ENCODE measurements at places on chromosomes 3 and 15. TPM values are rescaled to one million over a fixed set of nuclear protein-coding genes. Genes with fewer than 3 reads are reported as not detected.

GRCh38 chr15:56679225-56679624 lies 54.1 kb downstream of the ZNF280D start:
- peaks cover 5% of the 10 kb centered on the region for H3K36me3 ChIP-seq
- H3K4me3 ChIP-seq = no peak overlapping the region
- DNase-seq = no peak

GRCh38 chr3:152097770-152098169 lies 171.0 kb upstream of the MBNL1 start:
- H3K36me3 ChIP-seq = no peaks in the 10 kb centered on the region
- no peak for DNase-seq
- H3K4me1 ChIP-seq = no peaks in the 10 kb centered on the region
- H3K4me3 ChIP-seq = no peak overlapping the region

- no peak for DNase-seq
- no peak overlapping the region for H3K27ac ChIP-seq
- no peaks in the 10 kb centered on the region for H3K36me3 ChIP-seq
- no peaks in the 10 kb centered on the region for H3K4me1 ChIP-seq
- no peaks in the 10 kb centered on the region for H3K27me3 ChIP-seq
- no peak overlapping the region for H3K4me3 ChIP-seq
These were observed 54.3 kb downstream of the RIOX2 start for GRCh38 chr3:97917813-97918536.

DNA sequence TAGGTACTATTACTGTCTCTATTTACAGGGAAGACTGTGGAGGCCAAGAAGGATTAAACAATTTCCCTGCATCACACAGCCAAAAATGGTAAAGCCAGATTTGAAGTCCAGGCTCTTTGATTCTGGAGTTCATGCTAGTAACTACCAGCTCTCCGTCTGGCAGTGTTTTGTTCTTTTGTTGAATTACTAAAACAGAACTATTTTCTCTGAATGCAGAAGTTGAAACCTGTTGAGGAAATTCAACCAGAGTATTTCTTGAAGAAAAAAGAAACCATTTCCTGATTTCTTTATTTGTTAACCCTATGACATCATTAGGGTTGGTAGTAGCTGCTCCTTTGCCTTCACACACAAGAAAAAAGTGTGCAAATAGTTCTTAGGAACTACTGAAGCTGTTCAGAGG lies 34.3 kb downstream of the CRTC3 start:
- H3K36me3 ChIP-seq = no peaks in the 10 kb centered on the region
- no peaks in the 10 kb centered on the region for H3K27me3 ChIP-seq
- H3K4me3 ChIP-seq = no peak overlapping the region

DNA sequence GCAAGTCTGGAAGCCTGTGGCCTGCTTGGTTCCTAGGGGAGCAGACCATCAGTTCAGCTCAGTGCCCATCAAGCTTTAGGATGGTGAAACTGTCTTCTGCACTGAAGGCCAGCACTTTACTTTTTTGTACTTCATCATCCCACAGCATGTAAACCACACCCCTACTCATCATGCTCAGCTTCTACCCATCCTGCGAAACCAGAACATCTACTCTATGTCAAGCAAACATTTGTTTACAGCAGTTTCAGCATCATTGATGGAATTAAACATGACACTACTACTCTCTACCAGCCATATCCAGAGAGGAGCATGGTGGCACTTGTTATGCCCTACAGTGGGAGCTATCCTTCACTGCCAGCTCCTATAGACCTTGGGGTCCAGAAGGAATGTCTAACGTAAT lies 306.6 kb downstream of the SOX2 start:
- H3K36me3 ChIP-seq = no peaks in the 10 kb centered on the region
- H3K4me3 ChIP-seq = no peak overlapping the region
- no peaks in the 10 kb centered on the region for H3K4me1 ChIP-seq
- H3K27me3 ChIP-seq = no peaks in the 10 kb centered on the region

DNA sequence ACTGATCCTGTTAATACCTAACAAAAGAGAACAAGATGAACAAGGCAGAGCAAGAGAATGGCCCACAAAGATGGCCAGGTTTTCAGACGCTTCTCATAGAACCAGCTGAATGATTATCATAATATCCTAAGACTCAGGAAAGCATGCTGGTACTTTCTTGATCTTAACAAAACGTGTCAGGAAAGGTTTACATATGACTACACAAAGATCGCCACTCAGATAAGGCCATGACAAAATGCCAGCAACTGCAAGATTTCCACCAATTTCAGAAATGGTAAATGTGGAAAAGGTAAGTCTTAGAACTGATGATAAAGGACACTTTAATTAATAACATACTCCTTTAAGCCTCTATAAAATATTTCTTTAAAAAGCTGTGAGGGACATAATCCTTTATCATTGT lies 108.8 kb downstream of the DLG1 start:
- H3K4me3 ChIP-seq = no peak overlapping the region
- H3K4me1 ChIP-seq = no peaks in the 10 kb centered on the region
- no peak overlapping the region for H3K27ac ChIP-seq
- no peaks in the 10 kb centered on the region for H3K27me3 ChIP-seq

- no peaks in the 10 kb centered on the region for H3K27me3 ChIP-seq
- DNase-seq = no peak
- no peak overlapping the region for H3K27ac ChIP-seq
- no peaks in the 10 kb centered on the region for H3K36me3 ChIP-seq
These were observed 178.8 kb downstream of the KLHL25 start for GRCh38 chr15:85615930-85616329.

DNA sequence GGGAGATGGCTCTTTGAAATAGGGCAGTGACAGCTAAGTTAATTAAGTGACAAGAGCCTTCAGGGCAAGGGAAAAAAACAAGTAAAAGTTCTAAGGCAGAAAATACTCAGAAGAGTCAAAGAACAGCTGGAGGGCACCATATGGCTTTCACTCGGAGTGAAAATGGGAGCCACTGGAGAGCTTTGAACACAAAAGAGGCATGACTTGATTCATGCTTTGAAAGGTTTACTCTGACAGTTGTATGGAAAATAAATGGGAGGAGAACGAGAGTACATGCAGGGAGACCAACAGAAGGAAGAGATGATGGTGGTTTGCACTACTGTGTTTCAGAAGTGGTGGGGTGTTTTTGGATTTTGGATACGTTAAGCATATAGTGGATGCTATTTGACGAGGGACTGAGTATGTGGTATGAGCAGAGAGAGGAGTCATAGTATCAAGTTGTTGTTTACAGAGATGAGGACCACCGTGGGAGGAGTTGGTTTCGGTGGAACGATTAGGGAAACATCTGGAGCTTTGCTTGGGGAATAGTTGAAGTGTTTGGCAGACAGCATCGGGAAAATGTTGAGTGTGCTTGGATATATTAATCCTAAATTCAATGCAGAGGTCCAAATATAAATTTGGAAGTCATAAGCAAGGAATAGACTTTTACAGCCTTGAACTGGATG lies 411.5 kb downstream of the GABRG3 start:
- no peak overlapping the region for H3K4me3 ChIP-seq
- H3K4me1 ChIP-seq = peaks cover 13% of the 10 kb centered on the region
- no peak overlapping the region for H3K27ac ChIP-seq

- peak overlapping the region; percentile 25 for H3K27ac ChIP-seq
- DNase-seq = peak; percentile 43
- no peak overlapping the region for H3K4me3 ChIP-seq
- no peaks in the 10 kb centered on the region for H3K36me3 ChIP-seq
- peaks cover 2% of the 10 kb centered on the region for H3K4me1 ChIP-seq
- H3K27me3 ChIP-seq = no peaks in the 10 kb centered on the region
These were observed 33.4 kb downstream of the POC1A start for GRCh38 chr3:52120556-52121463.

GRCh38 chr3:24598695-24599470 lies 104.2 kb upstream of the THRB start:
- H3K36me3 ChIP-seq = no peaks in the 10 kb centered on the region
- no peak overlapping the region for H3K27ac ChIP-seq
- no peaks in the 10 kb centered on the region for H3K27me3 ChIP-seq
- no peak overlapping the region for H3K4me3 ChIP-seq

DNA sequence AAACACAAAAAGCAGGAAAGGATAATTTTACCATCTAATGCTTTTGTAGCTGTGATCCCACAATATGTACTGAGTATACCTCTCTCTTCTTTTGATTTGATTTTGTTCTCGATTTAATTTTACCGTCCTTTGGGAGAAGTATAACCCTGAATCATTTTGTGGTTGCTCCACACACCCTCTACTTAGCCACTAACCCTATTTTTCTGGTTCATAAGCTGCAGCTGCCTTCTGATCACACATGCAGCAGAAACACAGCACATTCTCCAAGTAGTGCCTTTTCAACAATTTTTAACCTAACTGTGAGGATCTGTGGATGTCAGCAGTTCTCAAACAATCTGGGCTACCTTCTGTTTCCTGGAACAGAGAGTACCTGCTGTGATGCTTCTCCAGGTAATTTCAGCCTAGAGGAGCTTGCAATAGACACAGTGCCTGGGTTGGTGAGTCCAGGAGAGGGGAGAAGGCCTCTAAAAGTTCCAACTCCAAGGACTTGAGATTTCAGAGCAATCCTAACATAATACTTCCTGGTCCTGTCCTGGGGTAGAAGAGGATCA lies 40.3 kb downstream of the HGD start:
- peak overlapping the region; percentile 32 for H3K27ac ChIP-seq
- H3K4me1 ChIP-seq = no peaks in the 10 kb centered on the region
- no peak overlapping the region for H3K4me3 ChIP-seq
- peaks cover 29% of the 10 kb centered on the region for H3K36me3 ChIP-seq

DNA sequence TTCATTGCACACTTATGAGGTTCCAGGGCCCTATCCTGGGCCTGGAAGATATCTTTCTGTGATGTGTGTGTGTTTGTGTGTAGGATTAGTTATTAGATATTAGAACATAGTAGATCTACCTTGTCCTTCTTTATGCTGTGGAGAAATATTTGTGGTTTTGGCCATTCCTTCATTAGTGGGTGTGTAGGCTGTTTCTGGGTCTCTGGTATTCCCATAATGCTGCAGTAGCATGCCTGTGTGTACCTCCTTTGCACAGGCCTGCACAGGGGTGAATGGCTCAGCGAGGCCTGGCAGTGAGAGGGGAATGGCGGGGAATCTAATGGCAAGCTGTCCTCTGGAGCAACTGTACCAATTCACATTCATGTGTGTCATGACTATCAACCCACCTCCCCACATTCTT lies 125.8 kb upstream of the MRPS22 start:
- H3K4me1 ChIP-seq = no peaks in the 10 kb centered on the region
- no peaks in the 10 kb centered on the region for H3K36me3 ChIP-seq
- no peaks in the 10 kb centered on the region for H3K27me3 ChIP-seq

- no peak overlapping the region for H3K27ac ChIP-seq
- H3K36me3 ChIP-seq = no peaks in the 10 kb centered on the region
- no peak overlapping the region for H3K4me3 ChIP-seq
- H3K4me1 ChIP-seq = no peaks in the 10 kb centered on the region
- no peak for DNase-seq
- no peaks in the 10 kb centered on the region for H3K27me3 ChIP-seq
These were observed 378.7 kb downstream of the MCTP2 start for GRCh38 chr15:94610069-94610468.

DNA sequence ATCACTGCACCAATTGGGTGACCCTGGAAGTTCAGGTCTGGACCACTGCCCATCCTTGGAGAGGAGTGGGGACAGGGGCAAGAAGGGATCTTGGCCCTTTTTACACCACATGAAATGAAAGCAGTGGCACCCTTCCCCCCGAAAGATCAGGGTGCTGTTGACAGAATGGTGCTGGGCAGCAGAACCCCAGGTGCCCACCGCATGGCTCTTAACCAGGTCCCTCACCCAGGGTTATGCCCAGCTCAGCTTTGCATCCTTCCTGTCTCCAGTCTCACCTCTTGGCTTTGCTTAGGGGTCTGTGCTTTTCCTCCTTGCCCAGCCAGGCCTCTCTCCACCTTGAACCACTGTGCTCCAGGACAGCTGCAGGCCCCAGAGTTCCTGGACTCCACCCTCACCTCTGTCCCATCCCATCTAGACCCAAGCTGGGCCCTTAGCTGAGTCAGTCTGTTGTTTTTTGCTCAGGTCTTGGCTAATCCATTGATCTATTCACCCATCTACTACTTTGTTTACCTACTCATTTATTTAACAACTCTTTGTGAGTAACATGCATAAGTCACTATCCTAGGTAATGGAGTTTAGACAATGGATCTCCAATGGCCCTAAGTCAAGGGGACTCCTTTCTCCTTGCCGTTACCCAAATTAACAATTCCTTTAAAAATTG lies 77.1 kb upstream of the PRR23E start:
- H3K27me3 ChIP-seq = no peaks in the 10 kb centered on the region
- DNase-seq = no peak
- H3K27ac ChIP-seq = no peak overlapping the region

- H3K4me1 ChIP-seq = no peaks in the 10 kb centered on the region
- no peak overlapping the region for H3K27ac ChIP-seq
- no peaks in the 10 kb centered on the region for H3K27me3 ChIP-seq
- H3K4me3 ChIP-seq = no peak overlapping the region
These were observed 20.7 kb upstream of the MYZAP start for GRCh38 chr15:57570994-57571393.

DNA sequence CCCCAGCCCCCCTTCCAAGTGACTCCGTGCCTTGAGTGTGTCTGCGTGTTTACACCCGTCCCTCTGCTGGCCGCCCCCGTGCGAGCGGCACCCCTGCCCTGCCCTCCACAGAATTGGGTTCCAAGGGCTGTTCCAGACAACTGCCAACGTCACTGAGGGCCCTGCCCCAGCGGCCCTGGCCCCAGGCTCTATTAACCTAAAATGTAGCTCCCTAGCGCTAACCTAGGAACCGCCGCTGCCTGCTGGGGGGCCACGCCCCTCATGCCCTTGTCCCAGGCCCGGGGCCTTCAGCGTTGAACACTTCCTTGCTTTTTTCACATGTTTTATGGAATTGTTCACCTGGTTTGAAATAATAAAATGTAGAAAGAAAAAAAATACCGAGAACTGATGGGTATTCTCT lies 10.0 kb upstream of the SEMA3B start:
- no peak for DNase-seq
- H3K36me3 ChIP-seq = peaks cover 27% of the 10 kb centered on the region
- no peak overlapping the region for H3K4me3 ChIP-seq
- H3K27ac ChIP-seq = peak overlapping the region; percentile 92
- H3K4me1 ChIP-seq = peaks cover 21% of the 10 kb centered on the region
- H3K27me3 ChIP-seq = no peaks in the 10 kb centered on the region

DNA sequence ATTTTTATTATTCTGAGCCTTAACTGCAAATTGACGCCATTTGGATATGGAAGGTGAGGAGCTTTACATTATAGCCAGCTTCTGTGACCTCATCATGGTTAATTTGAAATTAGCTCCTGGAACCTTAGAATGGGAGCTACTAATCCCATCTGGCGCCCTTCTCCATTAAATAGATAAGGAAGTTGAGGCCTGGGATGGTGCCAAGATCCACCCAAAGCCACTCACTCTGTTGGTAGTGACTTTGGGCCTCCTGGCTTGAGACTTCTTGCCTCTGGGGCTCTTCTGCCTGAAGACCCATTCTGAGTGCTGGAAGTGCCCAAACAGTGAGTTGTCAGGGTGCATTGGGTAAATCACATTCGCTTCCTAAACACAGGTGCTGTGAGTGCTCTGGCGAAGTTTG lies 12.0 kb upstream of the HMCES start:
- H3K27ac ChIP-seq = no peak overlapping the region
- H3K4me1 ChIP-seq = no peaks in the 10 kb centered on the region
- no peaks in the 10 kb centered on the region for H3K27me3 ChIP-seq
- DNase-seq = no peak
- H3K36me3 ChIP-seq = peaks cover 80% of the 10 kb centered on the region

PLA2G4D gene
- total RNA-seq = not detected

CCR2 gene
- 8.1 TPM for total RNA-seq

SAMMSON gene
- total RNA-seq = 0.98 TPM

EAF1 gene
- 16.1 TPM for total RNA-seq

SERPINI1 gene
- total RNA-seq = 9.5 TPM

TCTA gene
- total RNA-seq = 76.7 TPM

CPN2 gene
- 0.72 TPM for total RNA-seq

Measured in kidney (tissue), 22 donors.